HuH-7.5 (cell line): ENCODE measurements at places on chromosomes 7 and 10.
A peak's percentile ranks its signal among the peaks of the same experiment; 100 is the strongest.

GRCh38 chr10:35129185-35129674 is 2.6 kb downstream of the CREM start:
- DNase-seq: no peak

- peak; percentile 76 for DNase-seq
Measured at GRCh38 chr7:4724648-4725013, 42.5 kb downstream of the FOXK1 start.

GRCh38 chr7:77913977-77914607 is 115.5 kb downstream of the PHTF2 start:
- DNase-seq: no peak

DNA sequence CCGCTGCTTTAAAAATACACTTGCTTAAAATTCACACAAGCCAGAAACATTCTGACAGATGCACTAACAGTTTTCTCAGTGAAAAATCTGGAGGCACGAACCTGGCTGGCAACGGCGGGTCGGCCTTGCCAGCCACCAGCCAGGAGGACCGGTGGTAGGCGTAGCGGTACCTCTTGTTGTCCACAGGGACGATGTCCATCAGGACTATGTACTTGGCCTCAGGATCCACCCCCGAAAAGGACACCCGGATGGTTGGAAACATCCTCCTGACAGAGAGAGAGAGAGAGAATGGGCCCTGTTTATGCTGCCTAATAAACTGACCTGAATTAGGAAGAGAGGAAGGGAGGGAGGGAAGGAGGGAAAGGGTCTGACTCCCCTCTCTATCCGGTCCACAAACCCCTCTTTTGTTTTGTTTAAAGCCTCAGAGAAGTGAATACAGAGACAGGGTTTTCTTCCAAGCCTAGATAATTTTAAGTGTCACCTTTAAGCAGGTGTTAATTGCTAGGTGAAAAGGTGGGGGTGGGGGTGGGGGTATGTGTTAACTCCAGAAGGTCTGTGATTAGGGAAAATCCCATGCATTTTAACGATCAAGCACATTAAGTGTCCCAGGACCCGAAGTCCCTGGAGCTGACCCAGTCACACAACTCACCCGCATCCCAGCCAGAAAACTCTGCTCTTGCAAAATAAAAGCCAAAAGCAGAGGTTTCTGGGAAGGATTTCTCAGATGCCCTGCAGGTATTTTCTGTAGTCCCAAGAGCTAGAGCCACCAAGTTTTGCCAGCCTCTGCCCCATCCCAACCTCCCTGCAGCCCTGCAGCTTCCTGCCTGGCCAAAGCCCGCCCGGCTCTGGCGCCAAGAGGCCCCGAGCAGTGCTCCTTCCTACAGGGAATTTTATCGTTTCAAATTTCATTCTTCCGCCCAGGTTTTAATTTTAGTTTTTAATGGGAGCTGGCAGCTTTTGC is 5.0 kb downstream of the TBX20 start:
- no peak for DNase-seq

DNA sequence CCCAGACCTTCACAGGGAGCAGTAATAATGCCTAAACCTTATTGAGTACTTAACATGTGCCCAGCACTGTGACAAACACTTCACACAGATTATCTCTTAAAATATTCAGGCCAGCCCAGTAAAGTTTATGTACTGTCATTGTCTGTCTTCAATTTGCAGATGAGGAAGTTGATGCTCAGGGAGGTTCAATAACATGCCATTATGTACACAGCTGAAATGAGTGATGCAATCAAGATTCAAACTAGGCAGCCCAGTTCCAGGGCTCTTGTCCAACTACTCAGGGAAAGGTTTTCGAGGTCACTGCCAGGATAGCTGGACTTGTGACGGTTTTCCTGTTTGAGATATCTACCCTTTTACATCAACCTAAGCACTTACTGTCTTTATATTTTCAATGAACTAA is 56.1 kb downstream of the AUTS2 start:
- no peak for DNase-seq

- no peak for DNase-seq
Measured at GRCh38 chr10:31657434-31657872, 271.2 kb downstream of the ARHGAP12 start.

- no peak for DNase-seq
Measured at GRCh38 chr10:110411047-110411410, 86.7 kb upstream of the DUSP5 start.

DNA sequence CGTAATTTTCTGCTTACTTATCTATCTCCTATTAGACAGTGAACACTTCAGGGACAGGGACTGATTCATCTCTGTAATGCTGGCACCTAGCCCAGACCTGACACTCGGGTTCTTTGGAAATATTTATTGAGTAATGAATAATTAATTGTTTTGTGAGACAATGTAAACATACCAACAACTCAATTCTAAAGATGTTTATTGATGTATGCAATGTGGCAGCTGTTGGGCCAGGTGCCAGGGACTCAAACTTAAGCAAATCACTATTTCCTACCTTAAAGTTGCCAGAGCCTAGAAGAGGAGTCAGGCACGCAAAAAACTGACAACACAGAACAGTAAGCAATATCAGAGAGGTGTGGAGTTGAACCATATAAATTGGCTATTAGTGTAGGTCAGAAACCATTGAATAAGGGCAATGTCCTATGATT is 63.6 kb upstream of the BMPER start:
- no peak for DNase-seq

GRCh38 chr10:58704671-58705141 is 192.0 kb downstream of the BICC1 start:
- DNase-seq: no peak

DNA sequence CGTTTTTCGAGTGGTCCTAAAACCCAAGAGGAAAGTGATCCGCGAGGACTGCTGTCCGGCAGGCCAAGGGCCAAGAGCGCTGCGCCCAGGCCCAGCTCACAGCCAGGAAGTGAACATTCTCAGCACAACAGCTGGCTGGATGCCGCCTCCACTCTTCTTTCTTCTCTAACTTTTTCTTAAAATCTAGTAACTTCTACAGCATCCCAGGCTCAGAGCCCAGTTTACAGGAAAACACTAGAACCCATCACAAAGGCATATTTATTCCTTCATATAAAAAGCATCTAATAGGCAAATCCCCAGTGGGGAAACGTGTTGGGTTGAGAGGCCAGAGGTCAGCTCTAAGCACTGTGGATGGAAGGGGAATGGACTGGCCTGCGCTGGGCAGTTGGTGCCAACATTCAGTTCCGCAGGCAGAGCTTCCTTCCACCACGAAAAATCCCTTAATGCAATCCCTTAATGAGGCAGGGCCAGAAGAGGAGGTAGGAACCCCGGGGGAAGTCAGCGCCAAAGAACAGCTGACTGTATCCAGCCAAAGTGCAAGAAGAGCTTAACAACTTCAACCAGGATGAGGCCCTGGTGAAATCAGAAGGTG is 74.8 kb downstream of the ZRANB1 start:
- no peak for DNase-seq

DNA sequence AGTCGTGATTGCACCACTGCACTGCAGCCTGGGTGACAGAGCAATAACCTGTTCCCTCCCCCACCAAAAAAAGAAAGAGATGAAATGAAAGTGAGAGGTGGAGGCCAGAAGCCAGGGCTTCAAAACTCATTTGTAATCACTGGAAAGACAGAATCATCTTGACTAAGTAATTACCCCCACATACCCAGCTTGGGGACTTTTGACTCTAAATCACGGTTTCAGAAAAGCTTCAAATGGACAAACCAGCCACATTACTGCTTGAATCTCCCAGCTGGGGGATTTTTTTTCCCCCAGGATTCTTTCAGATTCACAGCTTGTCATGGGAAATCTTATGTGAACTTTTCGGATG is 361.0 kb downstream of the FRMD4A start:
- no peak for DNase-seq

DNA sequence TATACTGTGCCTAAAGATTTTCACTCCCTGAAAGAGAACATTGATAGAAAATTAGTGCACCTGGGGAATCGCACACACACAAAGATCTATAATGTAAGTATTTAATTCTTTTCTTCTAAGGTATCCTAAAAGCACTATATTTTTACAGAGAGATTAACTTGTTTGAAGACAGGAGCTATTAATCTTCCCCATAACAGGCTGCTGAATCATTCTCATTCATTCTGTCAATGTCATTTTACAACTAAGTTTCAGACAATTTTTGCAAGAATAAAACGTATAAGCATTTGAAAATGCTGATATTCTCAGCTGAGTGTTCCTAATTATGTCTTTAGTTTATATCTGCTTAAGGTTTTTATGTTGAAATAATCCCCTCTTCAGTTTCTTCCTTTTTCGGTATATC is 776.7 kb downstream of the NXPH1 start:
- no peak for DNase-seq

- DNase-seq: no peak
Measured at GRCh38 chr10:86401588-86402282, 35.1 kb upstream of the GRID1 start.
